ENCODE measurements at places on chromosomes 5 and 9.
A peak's percentile ranks its signal among the peaks of the same experiment; 100 is the strongest.

DNA sequence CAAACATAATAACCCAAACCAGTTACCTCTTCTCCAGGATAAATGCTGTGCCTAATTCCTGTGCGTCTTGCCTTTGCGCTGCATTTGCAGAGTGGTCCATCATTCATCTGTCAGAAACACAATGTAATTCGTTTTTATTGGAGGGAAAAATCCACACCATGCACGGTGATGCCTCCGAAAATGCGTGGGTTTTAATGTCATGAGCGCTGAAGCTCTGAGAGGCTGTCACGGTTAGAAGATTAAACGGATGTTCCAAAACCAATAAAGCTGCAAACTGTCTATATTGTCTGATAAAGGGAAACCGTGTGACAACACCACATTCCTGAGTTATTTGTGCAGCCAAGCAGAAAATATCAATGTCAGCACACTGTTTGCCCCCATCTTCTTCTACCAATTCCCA is 27.4 kb downstream of the DROSHA start:
- DNase-seq: no peak

DNA sequence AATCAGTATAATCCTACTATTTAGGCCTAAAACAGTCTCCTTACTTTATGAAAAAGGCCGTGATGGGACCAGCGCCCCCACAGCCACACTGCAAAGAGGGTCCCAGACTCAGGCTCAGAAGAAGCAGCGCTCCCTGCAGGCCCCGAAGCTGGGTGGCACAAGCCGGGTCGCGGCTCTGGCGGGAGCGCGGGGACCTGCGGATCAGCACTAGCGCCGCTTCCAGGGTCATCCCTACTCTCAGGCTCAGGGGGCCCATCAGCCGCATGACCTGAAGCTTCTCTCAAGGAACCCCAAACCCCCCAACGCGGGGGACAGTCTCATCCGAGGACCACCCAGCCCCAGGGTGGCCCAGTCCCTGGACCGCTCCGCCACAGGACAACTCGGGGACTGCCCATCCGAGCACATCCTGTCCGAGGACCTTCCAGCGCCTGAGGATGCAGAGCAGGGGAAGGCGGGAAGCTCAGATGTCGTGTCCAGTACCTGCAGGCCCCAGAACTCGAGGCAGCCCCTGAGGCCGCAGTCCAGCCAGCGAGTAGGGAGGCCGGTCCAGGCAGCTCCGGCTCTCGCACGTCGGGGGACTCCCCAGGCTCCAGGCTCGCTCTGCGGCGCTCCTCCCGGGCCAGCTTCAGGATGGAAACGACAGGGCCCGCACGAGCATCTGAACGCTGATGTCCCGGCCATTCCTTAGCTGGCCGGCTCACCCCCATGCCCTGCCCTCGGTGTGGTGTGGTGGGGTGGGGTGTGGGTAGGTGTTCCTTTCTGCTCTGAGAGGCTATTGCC is 32.4 kb upstream of the CDK20 start:
- no peak for DNase-seq

DNA sequence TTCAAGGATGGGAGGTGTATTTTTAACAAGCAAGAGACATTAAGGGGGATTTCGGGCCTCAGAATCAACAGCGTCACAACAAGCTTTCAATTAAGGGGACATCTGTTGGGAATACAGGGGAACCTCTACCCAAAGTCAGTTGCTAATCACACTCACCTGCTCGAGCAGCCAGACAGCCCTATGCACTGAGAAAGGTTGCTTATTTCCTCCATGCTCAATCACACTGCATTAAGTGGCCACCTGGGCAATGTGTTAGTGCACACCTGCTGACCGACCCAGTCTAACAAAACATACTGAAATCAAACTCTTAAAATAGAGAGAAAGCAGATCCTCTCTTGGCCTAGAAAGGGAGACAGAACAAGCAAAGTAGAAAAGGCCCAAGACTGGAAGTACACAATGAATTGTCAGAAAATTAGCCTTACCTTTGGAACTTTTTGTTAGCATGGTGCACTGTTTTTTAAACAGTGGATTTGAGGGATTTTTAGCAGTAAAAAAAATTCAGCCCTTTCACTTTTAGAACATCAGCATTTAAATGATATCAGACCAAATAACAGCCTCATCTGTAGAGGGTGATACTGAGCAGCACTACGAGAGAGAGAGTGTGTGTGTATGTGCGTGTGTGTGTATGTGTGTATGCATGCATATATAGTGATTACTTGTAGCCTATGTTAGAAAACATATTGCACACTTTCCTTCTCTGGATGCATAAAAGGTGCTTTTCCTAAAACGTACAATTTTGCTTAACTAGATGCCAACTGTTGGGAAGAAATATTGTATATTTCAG is 1118.6 kb upstream of the DMAC1 start:
- no peak for DNase-seq

DNA sequence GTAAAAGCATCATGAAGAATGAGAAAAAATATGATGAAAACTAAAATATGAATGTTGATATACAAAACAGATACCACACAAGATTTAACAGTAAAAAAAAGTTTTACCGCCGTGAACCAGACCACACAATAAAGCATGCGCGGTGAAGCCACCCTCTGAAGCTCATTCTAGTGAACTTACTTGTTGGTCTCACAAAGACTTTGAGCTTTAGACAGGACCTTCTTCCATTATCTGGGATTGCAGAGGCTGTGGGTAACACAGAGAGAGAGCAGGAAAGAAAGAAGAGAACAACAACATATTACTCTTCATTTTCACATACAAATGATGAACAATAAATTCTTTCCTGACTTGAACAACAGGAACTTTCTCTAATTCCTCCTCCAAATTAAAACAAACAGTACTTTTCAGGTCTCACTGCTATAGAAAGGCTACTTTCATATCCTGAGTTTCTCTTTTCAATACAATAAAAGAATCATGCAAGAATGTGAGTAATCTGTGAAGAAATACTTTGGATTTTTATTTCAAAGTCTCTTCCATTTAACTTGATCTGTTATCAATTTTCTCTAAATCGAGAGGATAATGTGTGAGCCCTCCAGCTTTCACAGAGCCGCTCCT is 283.1 kb downstream of the EFNA5 start:
- no peak for DNase-seq

DNA sequence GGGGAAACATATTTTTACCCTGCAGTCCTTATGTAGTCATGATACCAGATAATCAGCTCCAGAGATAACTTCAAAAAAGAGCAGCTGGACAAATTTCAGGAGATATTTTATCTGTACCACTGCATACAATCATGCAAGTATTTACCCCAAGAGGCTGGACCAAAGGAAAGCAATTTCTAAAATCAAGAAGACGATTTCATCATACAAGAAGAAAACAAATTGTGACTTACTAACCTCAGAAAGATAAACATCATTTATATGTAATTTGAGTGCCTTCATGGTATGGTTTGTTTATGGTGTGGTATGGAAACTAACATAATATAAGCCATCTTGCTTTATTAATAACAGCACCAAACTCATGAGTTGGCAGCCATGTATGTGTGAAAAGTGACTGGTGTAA is 603.6 kb downstream of the PSAT1 start:
- no peak for DNase-seq

GRCh38 chr9:14014218-14014617 is 299.7 kb downstream of the NFIB start:
- DNase-seq: no peak

GRCh38 chr9:87518702-87519335 is 21.2 kb downstream of the DAPK1 start:
- DNase-seq: no peak

GRCh38 chr9:68643901-68644809 is 60.9 kb upstream of the PIP5K1B start:
- DNase-seq: no peak

- DNase-seq: no peak
Measured at GRCh38 chr5:72369301-72369700, 49.1 kb downstream of the PTCD2 start.

- DNase-seq: no peak
Measured at GRCh38 chr5:31854181-31855133, 215.5 kb downstream of the PDZD2 start.

DNA sequence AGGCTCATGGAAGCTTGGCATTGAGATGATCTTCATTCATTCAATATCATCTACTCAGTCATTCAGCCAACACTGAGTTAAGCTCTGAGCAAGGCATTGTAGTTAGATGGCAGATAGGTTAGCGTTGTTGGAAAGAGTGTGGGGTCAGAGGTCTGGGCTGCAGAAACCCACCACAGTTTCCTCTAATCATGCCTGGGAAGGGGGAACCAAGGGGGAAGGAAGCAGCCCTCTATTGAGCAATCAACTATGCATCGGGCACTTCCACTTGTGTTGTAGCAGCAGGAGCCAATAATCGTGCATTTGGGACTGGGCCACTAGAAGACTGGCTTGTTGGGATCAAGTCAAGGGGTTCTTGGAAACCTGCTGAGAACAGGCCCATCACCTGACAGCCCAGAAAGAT is 139.1 kb downstream of the PIP5K1B start:
- no peak for DNase-seq

GRCh38 chr9:69121155-69122081 is 52.7 kb upstream of the TJP2 start:
- peak; percentile 3 for DNase-seq

GRCh38 chr5:96577909-96578308 is 84.3 kb upstream of the CAST start:
- DNase-seq: no peak

DNA sequence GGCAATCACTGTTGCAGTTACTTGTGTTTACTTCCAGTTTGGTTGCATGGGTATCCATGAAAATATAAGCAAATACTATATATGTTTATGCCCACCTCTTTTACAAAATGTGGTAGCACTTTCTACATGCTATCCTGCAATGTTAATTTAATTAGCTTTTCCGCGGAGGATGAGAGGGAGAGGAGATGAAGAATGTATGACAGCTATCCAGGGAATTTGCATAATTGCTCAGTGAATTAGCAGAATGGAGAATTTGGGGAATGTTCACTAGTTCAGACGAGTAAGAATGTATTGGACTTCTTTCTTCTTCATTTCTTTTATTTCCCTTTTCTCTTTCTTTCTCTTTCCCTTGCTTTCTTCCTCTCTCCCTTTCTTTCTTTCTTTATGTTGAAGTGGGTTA is 140.7 kb upstream of the SLC28A3 start:
- no peak for DNase-seq

- DNase-seq: no peak
Measured at GRCh38 chr5:109563189-109563588, 126.5 kb upstream of the MAN2A1 start.

- DNase-seq: no peak
Measured at GRCh38 chr5:201672-202071, 10.4 kb downstream of the LRRC14B start.

DNA sequence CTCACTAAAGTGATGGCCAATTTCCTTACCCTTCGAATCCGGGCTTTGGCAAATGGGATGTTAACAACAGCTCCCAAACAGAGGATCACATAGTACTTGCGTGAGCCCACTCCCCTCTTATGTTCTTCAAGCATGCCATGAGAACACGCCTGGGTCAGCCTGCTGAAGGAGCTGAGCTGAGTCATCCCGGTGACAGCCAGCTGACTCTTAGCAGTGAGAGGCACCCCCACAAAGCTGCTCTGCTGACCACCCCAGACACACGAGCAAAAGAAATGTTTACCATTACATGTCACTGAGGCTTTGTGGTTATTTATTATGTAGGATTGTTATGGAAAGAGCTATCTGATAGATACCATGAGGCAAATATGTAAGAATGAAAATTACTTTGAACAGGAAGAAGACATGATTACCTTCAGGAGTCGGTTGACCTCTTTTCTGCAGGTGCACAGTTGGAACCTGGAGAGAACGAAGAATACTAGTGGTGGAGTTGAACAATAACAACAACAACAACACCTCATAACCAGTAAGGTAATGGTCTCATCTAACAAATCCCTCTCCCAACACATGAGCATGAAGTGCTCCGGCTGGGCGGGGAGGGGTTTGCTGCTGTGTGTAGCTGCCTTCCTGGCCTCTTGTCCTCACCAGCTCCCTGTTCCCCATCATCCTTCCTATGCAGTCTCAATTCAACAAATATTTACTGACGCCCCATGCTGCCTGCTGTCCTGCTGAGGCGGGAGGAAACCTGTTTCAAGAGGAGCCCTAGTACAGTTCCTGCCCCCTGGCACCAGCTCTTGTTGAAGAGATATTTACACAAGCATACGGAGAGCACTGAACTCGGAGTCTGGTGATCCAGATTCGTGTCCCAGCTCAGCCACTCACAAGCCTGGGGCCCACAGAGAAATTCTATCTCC is 69.4 kb upstream of the LHFPL2 start:
- DNase-seq: no peak

- no peak for DNase-seq
Measured at GRCh38 chr9:115590011-115590410, 472.1 kb upstream of the TNC start.

- no peak for DNase-seq
Measured at GRCh38 chr9:33185858-33186257, 18.7 kb upstream of the B4GALT1 start.

DNA sequence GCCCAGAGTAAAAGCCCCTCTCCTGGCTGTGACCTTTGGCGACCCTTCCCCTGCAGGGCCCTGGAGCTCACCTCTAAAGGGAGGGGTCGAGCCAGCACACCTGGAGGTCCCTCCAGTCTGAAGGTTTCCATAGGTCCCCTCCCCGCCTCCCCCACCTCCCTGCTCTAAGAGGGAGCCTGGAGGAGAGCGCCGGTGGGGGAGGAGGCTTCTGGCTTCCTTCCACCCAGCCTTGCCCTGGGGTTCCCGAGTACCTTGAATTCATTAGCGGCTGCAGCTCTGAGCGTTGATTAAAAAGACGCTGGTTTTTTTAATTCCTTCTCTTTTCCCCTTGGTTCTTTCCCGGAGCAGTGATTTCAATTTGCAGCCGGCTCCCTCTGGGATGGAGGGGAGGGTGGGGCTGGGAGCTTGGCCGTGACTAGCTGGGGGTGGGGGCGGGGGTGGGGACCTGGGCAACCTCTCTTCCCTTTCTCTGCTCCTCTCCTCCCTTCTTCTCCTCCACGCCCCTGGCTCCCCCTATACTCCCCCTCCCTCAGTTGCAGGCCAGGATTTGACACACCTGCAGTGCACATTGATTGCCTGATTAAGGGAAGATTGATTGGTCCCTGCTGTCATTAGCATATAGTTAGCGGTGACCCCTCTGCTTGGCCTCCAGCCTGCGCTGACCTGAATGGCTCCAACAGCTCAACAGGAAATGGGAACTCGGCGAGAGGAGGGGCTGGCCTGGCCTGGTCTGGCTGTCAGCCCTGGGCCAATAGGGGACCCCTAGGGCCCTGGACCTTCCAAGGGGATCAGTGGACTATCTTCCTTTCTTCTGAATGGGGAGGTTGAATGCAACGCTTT is 67.5 kb upstream of the RAPGEF1 start:
- DNase-seq: no peak

GRCh38 chr5:143541943-143542797 is 138.7 kb upstream of the NR3C1 start:
- DNase-seq: no peak

GRCh38 chr5:10562201-10563109 is 1.4 kb upstream of the ANKRD33B start:
- DNase-seq: no peak

- no peak for DNase-seq
Measured at GRCh38 chr9:36284226-36284625, 26.0 kb upstream of the GNE start.

GRCh38 chr9:110307191-110307590 is 30.5 kb downstream of the TXNDC8 start:
- no peak for DNase-seq

- DNase-seq: no peak
Measured at GRCh38 chr5:65024681-65025080, 256.0 kb downstream of the CWC27 start.
